Articular chondrocyte of knee joint (primary cell): ENCODE measurements at places on chromosomes 5 and 9. TPM values are rescaled to one million over a fixed set of nuclear protein-coding genes. Genes with fewer than 3 reads are reported as not detected.

Gene OR4F3
- 0.52 TPM in 1 of 2 replicates, not detected in the other for total RNA-seq

Gene MZB1
- not detected in 2 replicates for total RNA-seq

Gene EIF4E1B
- not detected in 2 replicates for total RNA-seq

Gene PPP3R2
- total RNA-seq = not detected in 2 replicates

Gene CDH6
- 0.97 and 3.8 TPM in 2 replicates for total RNA-seq

Gene MARCOL
- total RNA-seq = not detected in 2 replicates

Gene NRG2
- 0.78 and 1.6 TPM in 2 replicates for total RNA-seq

Gene TEX48
- not detected in 2 replicates for total RNA-seq

Gene KIF20A
- total RNA-seq = 31.6 and 47.7 TPM in 2 replicates
